ENCODE measurements at places on chromosomes 2 and 18.

GRCh38 chr2:237345411-237345810, 68.6 kb downstream of the COL6A3 start:
- DNase-seq = no peak

DNA sequence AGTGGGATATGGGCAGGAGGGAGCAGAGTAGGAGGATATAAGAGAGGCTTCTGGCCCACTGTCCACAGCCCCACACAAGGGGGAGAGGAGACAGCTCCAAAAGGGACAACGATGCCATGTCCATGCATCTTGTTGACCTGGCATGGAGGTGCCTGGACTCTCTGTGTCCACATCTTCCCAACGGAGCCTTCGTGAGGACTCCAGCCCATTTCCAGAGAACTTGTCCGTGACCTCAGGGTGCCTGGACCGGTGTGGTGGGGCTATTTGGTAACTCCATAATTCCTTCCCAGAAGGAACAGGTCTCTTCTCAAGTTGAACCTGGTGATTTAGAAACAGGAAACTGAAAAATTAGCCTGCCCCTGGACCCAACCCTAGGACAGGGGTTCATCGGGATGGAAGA, 133.9 kb downstream of the CYP26B1 start:
- no peak for DNase-seq

DNA sequence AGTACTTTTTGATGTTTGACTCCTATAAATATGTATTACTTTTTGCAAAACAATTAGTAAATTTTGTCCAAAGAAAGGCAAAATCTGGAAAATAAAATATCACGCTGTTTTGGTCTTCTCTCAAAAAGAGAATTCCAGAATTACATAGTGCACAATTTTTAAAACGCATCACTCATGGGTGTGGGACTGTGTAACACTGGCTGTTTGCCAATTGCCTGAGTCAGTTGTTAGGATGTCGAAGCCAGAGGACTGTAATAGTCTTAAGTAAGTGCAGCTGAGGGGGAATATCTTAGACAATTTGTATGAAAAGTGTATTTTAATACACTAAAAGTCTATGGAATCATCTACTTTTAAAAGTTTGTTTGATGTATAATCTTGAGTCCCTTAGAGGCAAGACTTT, 24.1 kb upstream of the EPHA4 start:
- DNase-seq = no peak

DNA sequence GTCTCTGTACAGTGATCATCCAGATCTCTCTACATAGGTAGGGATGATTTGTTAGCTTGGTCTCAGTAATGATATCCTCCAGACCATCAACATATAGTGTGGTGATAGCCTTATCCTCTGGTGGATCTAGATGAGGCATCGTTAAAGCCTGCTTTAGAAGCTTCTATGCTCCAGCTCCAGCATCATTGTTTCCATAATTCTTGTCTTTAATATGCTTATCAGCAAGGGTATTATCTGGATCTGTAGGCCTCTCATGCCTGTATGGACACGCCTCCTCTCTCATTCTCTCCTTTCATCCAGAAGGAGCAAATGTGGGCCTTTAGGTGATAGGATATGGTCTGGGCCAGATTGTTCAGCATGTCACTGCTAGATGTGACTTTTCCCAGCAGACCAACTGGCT, 234.5 kb upstream of the CHST9 start:
- DNase-seq = no peak

DNA sequence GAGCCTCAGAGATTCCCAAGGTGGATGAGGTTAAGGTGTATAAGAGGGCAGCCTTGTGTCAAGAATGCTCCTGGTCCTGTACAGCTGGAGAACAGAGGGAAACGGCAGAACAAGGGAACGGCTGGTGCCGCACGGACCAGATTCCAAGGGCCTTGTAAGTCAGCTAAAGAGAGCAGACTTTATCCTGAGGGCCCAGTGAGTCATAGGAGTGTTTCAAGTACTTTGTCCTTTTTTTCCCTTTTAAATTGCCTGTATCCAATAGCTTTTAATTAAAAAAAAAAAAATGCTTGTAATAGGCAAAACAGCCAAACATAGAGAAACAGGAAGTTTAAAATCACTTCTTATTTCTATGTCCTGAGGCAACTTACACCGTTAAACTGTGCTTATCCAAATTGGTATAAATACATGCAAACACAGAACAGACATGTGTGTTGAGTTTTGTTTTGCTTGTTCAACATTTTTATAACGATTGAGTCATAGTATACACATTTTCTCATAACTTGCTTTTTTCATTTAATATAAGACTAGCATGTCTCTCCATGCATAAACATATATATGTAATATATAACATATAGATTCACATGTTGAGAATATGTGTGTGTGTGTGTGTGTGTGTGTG, 42.1 kb upstream of the EVA1A start:
- no peak for DNase-seq

GRCh38 chr2:68861330-68861729, 9.9 kb downstream of the BMP10 start:
- DNase-seq = no peak

DNA sequence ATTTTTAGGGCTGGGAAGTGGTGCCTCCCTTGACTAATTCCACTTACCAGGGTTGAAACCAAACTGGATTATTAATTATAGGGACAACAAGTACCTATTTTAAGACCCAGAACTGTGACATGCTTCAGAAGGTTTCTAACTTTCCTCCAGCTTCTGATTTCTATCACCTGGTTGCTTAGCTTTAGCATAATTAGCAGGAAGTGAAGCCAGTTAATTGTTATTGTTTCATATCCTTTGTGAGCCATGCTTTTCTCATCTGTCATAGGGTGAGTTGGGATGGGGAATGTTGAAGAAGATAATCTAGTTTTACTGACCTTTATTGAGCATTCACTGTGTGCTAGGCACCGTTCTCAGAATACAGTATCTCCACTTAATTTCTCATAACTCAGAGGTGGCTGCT, 3.2 kb downstream of the YPEL5 start:
- DNase-seq = no peak

DNA sequence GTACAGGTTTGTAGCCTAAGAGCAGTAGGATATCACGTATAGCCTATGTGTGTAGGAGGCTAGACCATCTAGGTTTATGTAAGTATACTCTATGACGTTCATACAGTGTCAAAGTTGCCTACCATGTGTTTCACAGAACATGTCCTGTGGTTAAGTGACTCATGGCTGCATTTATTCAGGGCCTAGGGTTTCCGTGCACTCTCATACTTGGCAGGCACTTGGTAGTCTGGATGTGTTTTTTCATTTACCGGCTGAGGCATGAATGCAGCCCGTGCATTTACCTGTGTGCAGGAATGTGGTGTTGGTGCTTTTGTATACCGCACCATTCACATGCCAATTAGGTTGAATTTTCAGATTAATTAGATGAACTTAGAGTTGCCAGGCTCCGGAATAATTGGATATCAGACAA, 43.4 kb downstream of the MYL12B start:
- no peak for DNase-seq

GRCh38 chr2:169546756-169547155, 26.9 kb downstream of the FASTKD1 start:
- DNase-seq = no peak

DNA sequence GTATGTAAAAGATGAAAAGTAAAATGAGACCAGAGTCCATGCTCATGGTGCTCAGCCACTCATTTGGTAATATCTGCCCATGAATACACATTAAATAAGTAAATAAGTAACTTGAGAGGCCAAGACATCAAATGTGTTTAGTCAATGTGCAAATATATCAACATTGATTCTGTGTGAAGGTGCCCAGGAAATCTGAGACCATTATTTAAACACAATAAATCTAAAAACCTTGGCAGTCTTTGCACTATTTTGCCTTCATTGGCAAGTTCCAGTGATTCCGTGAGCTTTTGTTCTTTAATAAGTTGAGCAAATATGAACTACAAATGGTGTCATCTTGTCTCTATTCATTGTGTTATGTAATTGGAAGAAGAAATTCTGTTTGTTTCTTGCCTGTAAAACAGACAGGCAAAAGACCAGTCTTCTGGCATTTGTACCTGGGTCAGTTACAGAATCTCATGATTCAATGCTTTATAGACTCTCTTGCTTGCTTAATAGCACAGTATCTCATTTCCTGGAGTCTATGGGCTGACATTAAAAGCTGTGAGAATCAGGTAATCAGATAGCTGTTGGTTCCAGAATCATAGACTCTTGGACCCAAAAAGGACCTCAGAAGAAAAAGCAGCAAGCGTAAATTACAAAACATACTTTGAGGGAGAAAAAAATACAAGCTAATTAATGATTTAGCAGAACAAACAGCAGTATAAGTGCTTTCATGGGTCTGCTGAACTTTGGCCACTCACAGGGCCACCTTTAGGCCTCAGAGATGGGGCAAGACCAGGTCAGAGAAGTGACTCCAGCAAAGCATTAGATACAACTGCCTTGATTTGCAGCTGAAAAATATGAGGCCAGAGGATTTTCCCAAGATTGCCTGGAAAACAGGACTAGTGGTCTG, 20.0 kb upstream of the SERPINB3 start:
- DNase-seq = no peak

GRCh38 chr2:210503001-210503623, 26.6 kb upstream of the LANCL1 start:
- DNase-seq = no peak

DNA sequence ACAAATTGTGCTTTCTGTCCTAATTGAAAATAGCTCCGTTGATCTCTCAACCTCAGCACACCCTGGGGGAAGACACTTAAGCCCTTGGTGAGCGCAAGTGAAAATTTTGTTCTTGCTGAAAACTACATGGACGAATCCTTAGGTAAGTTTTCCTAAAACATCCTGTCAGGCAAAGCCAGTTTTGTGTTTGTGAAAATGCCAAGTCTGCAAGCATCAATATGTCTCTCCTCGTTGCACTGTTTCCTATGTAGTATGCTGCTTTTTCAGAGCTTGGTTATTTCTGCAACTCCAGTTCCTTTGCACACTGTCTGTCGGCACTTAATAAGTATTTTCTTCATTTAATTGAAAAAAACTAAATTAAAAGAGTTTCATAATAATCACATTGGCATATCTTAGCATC, 146.9 kb upstream of the POU3F3 start:
- DNase-seq = no peak

DNA sequence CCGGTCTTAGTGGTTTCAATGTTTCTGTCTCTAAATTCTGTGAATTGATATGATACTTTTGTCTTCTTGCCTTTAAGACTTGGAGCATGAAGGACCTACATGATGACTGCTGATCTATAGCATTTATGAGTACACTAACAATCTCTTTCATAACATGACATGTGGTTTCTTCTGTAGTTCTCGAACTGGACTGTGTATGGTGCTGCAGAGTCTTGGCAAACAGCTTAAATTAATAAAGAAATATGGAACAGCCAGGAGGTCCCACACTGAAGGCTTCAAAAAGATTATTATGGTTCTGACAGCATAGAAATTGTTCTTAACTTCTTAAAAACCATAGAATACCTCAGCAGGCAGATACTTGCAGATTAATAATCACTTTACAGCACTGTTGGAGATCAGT, 145.0 kb downstream of the DCC start:
- no peak for DNase-seq

DNA sequence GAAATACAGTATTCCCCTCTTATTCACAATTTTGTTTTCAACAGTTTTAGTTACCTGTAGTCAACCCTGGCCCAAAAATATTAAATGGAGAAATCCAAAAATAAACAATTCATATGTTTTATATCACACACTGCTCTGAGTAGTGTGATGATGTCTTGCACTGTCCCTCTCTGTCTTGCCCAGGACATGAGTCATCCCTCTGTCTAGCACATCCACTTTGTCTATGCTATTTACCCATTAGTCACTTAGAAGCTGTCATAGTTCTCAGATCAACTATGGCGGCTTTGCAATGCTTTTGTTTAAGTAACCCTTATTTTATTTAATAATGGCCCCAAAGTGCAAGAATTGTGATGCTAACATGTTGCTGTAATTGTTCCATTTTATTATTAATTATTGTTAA, 380.6 kb upstream of the REG3G start:
- no peak for DNase-seq

- DNase-seq = no peak
These were observed 77.5 kb downstream of the STPG4 start for GRCh38 chr2:47077442-47078117.

DNA sequence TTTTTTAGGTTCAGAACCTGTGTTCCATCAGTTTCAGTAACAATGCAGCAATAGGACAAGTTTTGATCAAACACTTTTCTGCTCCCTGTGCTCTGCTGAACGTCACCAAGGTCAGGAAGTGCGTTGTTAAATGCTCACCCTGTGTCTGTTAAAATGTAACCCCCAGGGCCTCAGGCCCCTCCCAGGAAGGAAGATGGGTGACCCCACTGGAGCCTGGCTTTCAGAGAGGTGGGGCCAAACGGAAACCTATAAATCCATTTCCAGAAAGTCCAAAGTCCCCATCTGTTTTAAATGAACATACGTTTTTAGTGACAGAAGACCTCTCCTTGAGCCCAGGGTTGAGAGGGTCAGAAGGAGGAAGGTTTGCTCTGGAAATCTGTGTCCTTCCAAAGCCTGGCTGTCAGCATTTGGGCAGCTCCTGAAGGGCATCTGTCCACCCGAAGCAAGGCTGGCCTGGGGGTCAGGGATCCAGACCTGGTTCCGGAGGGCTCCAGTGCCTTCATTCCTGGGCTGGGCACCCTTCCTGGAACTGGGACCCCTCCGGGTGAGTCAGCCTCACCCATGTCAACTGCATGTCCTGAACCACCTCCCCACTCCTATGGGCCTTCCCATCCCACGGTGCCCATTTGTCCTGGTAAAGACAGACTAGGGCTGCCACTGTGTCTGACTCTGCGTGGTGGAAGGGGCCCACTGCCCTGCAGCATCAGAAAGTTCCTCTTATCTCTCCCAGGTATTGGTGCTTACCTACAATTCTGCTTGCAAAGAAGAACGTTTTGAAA, 117.4 kb upstream of the COPS8 start:
- no peak for DNase-seq

DNA sequence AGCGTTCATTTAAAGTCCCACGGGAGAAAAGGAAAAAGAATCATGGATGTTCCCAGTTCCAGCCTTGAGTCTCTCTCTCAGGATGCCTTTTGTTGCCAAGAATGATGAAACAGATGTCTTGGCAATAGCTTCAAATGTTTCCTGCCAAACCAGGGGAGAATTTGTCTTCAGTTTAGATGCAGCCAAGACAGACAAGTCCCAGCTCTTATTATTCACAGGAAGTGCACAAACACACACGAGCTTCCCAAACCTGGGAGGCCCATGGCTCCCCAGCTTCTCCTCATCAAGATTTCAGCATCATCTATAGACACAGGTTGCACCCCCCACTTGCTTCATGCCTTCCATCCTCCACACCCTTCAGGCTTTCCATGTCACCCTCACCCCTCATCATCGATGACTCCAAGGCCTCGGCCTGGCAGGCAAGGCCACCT, 45.9 kb downstream of the HS1BP3 start:
- DNase-seq = no peak

- DNase-seq = no peak
These were observed 167.6 kb downstream of the RND3 start for GRCh38 chr2:150319658-150320555.

DNA sequence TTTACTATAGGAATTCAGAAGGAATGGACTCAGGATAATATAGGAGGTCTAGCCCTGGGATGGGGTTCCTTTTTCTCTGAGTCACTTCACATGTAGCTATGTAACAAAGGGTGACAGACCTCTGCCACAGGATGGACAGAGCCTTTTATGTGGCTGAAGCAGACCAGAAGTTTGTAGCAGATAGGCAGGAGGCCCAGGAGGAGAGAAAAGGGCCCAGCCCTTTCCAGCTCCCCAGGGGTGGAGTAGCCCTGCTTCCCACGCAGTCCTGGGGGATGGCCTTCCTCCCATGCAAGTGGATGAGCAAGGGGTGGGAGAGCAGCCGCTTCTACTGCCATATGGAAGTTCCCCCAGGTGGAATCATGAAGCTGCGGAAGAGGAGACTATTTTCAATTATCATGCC, 40.3 kb downstream of the ARMC9 start:
- DNase-seq = no peak

GRCh38 chr2:230908595-230909191, 16.3 kb downstream of the GPR55 start:
- DNase-seq = no peak
